ENCODE measurements at places on chromosomes 11 and 22. TPM values are rescaled to one million over a fixed set of nuclear protein-coding genes. Genes with fewer than 3 reads are reported as not detected.

Gene CEP126
- total RNA-seq: 0.72 TPM

Gene FOSL1
- total RNA-seq: 143 TPM

Gene TNNT3
- total RNA-seq: not detected

Gene BTG4
- not detected for total RNA-seq
